ENCODE measurements at places on chromosomes 6 and 20.

GRCh38 chr20:43682446-43682845 lies 15.5 kb downstream of the MYBL2 start:
- no peak for DNase-seq

DNA sequence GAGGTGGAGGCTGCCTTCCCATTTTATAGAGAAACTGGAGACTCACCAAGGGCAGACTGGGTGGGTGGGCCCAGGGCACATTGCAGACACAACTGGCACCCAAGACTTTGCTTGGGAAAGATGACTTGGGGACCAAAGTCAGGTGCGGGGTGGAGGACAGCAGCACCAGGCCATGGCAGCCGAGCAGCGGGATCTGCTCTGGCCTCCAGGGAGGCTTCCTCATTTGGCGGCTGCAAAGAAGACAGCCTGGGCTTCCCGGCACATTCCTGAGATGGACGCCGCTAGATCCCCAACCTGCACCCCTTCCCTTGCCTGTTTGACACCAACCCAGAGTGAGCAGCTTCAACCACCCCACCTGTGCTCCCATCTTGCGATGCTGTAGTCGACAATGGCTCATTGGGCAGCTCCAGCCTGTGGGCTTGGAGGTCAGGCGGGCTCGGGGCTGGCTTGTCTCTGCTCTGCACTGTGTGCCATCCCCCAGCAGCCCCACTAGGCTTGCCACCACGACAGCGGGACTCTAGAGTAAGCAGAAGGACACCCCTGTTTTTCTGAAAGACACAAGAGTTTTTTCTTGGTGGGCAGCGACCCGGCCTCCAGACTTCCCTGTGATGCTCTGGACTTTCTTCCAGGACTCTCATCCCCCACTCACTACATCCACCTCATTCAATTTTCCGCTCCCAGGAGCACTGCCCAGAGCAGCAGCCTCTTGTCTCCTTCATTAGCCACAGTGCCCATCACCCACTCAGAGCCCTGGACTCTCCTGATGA lies 184.9 kb upstream of the CST7 start:
- DNase-seq, result no peak

DNA sequence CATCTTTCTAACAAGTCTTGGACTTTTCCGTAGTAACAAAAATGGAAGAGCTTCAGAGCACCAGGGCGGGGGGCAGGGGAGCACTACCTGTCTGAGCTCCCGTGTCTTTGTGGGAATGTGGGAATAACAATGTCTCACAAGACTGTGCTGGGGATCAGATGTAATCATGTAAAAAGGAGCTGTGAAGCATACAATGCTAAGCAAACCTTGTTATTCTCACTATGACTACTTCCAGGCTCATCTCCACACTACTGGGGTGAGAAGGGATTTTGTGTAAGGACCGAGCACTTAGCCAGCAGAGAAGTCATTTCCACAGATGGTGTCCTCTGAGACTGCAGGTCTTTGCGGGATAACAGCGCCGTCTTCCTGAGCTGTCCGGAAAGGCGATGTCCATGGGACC lies 27.1 kb downstream of the PRR18 start:
- no peak for DNase-seq

DNA sequence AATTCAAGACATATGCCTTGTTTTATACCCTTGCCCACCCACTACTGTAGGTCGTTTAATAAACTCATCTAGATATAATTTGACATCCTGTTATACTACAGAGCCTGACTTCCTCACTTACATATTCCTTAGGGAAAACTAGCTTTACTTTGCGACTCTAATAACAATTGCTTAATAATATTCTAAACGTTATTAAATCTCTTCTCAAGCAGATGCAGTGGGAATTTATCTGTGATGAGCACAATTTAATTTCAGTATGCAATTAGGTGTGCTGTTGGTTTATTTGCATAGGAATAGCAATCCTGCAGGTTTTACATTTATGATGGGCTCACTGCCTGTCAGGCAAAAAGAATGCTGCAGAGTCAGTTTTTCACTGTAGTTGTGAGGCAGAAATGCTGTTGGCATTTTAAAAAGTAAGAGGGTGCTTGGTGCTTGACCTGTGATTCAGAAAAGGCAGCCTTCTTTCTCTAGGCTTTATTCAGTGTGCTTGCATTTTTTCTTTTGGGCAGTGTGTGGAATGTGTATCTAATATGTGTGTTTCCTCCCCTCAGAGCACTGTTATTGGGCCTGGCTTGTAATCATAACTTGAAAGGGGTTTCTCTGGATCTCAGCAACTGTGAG lies 152.3 kb upstream of the SCGN start:
- DNase-seq, result no peak

GRCh38 chr6:15502446-15503345 lies 160.1 kb downstream of the DTNBP1 start:
- no peak for DNase-seq

DNA sequence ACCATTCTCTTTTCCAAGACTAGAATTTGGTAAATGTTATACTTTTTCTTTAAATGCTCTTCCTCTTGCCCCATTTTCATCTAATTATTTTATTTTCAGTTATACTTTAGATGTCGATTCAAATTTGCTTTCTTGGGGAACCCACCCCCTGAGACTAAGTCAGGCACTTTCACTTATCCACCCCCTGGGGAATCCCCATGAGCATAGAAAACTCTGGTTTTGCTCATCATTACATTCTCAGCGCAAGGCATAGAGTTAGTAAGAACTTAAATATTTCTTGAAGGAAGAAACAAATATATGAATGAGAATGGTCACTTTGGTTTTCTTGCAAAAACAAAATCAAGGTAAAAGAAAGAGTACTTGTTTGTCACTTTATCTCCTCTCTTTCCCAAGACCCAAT lies 25.1 kb upstream of the HSF2 start:
- no peak for DNase-seq

DNA sequence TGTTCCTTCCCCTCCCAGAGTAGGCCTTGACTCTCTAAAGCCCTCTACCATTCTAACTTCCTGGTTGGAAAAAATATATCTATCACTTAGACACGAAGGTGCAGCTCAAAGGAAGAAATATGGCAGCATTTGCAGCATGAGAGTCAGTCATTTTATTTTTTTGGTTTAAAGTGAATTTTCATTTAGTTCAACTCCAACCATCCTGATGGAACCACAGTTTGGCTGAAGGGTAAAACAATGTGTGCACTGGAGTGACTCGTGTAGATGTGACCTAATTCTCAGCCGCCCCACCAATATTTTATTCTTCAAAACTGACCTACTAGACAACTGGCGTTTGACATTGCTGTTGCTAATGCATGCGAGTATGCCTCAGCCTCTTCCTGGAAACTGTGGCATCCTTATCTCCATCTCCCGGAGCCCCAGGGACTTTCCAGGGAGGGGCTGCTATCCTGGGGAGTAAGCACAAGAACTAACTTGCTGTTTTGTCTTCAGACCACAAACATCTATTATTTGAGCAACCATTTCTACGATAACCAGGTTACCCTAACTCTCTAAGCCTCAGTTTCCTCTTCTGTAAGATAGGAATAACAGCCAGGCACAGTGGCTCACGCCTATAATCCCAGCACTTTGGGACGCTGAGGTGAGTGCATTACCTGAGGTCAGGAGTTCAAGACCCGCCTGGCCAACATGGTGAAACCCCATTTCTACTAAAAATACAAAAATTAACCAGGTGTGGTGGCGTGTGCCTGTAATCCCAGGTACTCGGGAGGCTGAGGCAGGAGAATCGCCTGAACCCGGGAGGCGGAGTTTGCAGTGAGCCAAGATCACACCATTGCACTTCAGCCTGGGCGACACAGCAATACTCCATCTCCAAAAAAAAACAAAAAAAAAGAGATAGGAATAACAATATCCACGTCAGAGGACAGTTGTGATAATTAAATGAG lies 148.7 kb upstream of the JARID2 start:
- no peak for DNase-seq

DNA sequence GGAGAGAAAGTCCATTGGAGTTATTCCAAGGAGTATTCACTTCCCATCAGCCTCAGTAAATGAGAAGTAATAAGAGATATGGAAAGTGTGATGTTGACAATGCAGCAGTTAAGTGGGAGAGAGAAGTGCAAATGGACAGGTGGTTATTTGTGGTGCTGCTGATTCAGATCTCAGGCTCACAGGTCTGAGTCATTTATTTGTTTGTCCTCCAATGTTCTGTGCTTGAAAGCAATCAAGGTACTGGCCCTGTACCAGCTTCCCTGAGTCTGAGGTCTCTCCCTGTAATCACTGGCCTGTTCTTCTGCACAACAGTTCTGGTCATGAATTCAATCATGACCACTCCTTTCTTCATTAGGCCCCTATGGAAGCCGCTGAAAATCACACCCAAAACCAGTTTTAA lies 827.7 kb downstream of the MAFB start:
- no peak for DNase-seq

- DNase-seq, result no peak
These were observed 2.1 kb downstream of the EZR start for GRCh38 chr6:158816803-158817727.

GRCh38 chr20:64159286-64159680 lies 5.0 kb upstream of the MYT1 start:
- no peak for DNase-seq

Data from SK-N-MC (cell line).